Substantia nigra (tissue), 51 donors: ENCODE measurements at places on chromosomes 7 and 10.

DNA sequence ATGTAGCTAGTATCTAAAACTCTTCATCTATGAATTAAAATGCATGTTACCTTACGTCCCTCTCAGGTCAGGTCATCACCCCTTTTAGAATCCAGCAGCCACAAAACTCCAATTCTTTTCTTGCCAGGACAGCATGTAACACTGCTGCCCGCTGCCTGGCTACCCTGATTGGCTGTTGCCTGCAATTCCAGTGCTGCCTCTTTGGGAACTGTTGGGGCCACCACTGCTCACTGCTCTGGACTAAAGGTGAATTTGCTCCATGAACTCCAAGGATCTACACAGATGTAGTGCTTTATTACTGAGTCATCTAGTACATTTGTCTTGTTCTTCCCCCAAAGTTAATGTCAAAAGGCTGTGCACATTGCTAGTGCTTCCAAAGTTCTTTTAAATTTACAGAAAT, 40.4 kb downstream of the SCIN start:
- no peak for DNase-seq

DNA sequence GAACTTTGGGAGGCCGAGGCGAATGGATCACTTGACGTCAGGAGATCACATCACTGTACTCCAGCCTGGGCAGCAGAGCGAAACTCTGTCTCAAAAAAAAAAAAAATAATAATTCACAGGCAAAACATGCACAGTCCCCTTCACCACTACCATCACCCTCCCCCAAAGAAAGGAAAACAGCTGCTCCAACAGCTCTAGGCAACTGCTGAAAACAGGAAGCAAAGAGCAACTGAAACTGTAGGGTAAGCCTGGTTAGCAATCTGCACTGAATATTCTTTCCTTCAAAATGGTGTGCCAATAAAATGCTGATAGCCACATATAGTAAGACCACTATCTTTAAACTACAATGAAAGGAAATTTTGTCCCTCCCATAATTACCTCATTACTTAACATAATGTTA, 11.8 kb downstream of the NT5C2 start:
- DNase-seq, result no peak

DNA sequence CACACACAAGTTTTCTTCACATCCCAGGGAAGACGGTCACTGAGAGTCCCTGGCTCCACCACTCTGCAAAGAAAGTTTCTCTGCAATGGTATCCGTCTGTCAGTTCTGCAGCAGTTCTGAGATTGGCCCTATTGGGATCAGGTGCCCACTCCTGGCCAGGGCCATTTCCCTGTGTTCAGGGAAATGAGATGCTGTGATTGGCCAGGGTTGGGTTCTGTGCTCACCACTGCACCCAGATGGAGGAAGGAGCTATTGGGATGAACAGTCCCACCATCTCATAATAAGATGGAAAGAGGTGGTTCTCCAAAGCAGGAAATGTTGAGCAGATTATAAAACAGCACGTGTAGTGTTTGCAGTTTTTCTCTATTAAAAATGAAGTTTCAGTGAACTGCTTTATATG, 13.3 kb upstream of the PIP4K2A start:
- DNase-seq, result no peak

DNA sequence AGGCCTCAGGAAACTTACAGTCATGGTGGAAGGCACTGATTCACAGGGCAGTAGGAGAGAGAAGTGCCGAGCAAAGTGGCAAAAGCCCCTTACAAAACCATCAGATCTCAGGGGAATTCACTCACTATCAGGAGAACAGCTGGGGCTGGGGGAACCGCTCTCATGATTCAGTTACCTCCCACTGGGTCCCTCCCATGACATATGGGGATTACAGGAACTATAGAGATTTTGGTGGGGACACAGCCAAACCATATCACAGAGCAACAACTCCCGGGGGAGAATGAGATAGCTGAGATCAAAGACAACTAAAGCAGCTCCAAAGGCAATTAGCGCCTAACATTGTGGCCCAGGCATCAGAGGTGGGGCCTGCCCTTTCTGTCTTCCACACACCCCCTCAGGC, 85.4 kb upstream of the VOPP1 start:
- DNase-seq, result no peak

- no peak for DNase-seq
Observed at GRCh38 chr7:44563171-44563679, 10.5 kb downstream of the DDX56 start.

- DNase-seq, result no peak
Observed at GRCh38 chr7:27435461-27435860, 192.9 kb downstream of the EVX1 start.
